ENCODE measurements at places on chromosomes 2 and 18.

GRCh38 chr2:240786355-240786841 is 33.6 kb downstream of the KIF1A start:
- no peak for DNase-seq

- no peak for DNase-seq
These were observed 320.4 kb upstream of the CRIM1 start for GRCh38 chr2:36035137-36035536.

GRCh38 chr18:37391698-37392548 is 173.7 kb downstream of the CELF4 start:
- no peak for DNase-seq

DNA sequence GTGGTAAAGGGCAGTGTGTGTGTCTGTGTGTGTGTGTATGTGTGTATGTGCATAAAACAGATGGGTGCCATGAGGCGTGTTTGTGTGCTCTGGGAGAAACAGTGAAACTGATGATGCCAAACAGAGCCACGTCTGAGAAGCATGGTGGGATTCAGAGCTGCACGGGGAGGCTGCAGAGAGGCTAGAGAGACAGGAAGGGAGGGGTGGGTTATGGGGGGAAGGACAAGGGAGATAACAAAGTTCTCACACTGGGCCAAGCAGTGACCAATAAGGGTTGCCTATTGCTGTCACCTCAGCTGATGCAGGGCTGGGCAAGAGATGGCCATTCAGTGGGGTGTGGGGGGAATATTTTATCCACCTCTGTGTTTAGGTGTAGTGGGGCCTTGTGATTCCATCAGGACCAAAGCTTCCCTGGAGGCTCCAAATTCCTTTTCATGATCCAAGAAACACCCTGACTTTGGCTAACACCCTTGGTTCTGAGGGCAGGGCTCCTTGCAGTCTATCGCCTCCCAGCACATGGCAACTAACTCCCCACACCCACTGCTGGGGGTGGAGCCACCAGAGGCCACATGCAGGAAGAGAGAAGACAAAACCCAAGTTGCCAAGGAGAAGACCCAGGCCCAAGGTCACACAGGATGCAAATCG is 54.2 kb upstream of the POMC start:
- no peak for DNase-seq

GRCh38 chr2:69226903-69227302 is 160.1 kb downstream of the GFPT1 start:
- DNase-seq, result no peak

DNA sequence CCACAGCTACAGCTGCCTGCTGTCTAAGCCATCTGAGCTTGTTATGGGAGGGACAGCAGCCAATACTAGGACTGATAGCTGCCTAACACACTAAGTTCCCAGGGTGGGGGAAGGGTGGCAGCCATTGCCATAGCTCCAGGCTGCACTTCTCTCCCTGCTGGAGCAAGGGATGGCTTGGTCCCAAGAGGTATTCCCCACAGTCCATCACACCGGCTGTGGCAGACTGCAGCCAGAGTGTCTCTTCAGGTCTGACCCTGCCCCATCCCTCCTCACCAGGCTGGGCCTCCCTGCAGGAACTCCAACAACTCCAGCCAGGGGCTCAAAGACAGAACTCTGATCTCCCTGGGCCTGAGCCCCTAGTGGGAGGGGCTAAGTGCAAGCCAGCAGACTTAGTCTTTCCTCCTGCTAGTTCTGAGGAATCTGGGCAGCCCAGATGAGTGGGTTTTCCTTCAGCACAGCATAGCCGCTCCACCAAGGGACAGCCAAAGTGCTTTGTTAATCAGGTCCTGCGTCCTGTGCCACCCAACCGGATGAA is 632.1 kb downstream of the SOCS6 start:
- no peak for DNase-seq

- DNase-seq, result no peak
These were observed 1051.3 kb upstream of the NRXN1 start for GRCh38 chr2:52083214-52083613.

DNA sequence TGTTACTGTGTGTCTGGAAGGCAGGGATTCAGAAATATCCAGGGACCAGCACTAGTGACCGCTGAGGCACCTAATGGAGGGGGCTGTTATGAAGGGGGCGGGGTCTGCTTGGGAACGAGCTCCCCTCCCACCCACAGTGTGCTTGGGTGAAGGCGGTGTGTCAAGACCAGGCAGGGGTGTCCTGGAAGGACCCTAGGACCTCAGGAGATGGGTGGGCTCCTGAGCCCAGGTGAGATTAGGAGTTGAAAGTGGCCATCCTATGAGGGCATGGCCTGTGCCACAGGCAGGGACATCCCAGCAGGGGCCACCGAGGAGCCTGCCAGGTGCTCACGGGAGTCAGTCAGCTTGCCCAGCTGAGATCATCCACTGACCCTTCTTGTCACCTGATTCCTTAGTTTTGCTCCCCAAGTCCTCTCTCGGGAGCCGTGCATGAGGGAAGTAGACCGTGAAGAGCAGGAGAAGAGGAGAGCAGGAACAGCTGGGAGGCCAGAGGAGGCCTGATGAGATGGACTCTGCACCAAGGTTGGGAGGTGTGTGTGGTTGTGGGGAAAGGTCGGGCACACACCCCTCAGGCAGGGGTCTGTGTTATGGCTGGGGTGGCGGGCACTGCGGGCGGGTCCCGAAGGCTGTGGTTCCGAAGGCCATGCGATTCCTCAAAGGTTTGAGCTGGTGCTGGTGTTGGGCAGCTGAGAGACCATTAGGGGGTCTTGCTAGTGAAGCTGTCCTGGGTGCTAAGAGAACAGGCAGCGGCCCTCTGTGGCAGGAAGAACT is 180.9 kb upstream of the HS6ST1 start:
- DNase-seq, result no peak

GRCh38 chr2:159684796-159685195 is 27.5 kb upstream of the MARCHF7 start:
- no peak for DNase-seq

GRCh38 chr2:8456151-8457091 is 225.4 kb upstream of the ID2 start:
- DNase-seq, result no peak

DNA sequence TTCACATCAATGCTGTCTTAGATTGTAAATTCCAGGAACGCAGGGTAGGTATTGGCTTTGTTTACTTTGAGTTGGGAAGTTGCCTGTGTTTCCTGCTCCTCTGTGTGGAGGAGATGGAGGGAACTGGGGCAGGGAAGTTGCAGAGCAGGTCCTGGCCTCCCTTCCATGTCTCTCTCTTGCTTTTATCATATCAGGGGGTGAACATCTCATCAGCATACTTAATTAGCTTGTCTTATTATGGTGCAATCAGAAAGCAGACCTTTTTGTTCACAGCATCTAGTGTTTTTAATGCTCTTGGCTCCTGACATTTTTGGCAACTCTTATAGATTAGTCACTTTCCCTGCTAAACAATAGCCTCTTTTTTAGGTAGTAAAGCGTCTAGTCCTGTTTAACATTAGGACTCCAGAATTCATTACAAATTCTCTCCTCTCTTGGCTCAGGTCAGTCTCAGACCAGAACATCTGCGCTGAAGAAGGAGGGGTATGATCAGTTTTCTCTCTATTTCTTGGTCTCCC is 11.5 kb upstream of the DIPK1C start:
- peak; percentile 87 for DNase-seq

DNA sequence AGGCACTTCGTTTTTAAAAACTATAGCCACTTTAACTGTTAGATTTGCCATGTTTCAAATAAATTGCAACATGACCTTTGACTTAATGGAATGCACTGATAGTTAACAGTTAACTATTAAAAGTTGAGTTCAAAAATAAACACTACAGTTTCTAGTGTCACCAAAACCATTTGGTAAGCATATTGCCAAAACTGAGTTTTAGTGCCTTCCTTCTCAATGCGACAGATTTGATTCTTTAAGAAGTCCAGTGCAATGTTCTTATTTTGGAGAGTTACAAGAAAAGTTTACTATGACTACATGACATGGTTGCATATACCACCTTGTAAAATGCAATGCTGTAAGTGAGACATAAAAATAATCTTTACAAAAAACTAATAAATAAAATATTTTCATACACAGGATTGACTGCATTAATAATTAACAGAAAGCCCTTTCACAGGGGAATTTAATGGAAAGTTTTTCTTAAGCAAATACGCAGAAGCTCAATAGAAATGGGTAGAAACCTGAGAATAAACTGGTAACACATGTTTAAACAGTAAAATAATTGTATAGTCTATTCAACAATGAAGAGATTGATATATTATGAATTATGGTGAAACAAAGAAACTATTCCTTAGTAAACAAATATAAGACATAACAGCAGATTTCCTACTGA is 53.8 kb downstream of the GRB14 start:
- DNase-seq, result no peak

DNA sequence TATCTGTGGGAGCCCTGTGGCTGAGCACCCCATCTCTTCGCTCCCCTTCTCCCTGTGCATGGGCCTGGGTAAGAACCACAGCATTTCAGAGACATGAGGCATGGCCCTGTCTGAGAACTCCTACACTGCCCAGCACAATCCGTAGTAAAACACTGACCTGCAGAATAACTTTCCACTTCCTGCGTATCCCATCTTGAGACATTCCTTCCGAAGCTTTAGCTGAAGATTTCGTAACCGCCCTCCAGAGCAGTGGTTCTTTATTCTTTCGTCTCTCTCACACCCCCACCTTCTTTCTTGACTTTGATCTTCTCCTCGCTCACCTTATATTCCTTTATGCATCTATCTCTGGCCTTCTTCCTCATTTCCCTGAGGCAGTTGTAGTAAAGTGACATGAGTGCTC is 381.1 kb downstream of the HRH4 start:
- DNase-seq, result no peak

GRCh38 chr18:58097121-58097906 is 53.3 kb downstream of the NEDD4L start:
- DNase-seq, result no peak

DNA sequence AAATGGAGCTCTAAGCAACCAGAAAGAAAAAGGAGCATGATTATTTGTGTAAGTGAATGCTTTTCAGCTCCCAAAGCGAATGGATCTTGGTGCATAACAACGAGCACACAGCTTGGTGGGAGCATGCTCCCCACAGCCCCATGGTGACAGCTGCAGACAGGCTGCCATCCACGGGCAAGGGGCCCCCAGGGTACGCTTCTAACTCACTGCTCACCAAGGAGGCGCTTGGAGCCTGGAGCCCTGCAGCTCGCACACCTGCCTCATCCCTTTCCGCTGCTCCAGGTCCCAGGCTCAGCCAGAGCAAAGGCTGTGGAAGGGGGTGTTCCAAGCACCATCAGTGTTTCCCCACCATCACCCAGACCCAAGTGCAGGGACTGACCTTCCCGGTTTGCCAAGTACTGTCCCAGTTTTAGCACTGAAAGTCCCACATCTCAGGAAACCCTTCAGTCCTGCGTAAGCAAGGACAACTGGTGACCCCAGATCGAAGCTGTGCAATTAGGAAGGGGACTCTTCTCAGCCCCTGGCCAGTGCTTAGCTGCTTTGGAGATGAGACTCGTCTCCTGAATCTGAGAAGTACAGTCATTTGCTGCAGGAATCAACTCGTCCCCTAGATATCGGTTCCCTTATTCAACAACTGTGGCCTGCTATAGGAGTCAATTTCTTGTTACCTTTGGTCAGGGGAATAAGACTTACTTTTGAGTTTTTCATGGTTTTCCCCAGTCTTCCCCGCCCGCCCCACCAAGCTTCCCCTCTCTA is 50.0 kb upstream of the ATG16L1 start:
- DNase-seq, result no peak

DNA sequence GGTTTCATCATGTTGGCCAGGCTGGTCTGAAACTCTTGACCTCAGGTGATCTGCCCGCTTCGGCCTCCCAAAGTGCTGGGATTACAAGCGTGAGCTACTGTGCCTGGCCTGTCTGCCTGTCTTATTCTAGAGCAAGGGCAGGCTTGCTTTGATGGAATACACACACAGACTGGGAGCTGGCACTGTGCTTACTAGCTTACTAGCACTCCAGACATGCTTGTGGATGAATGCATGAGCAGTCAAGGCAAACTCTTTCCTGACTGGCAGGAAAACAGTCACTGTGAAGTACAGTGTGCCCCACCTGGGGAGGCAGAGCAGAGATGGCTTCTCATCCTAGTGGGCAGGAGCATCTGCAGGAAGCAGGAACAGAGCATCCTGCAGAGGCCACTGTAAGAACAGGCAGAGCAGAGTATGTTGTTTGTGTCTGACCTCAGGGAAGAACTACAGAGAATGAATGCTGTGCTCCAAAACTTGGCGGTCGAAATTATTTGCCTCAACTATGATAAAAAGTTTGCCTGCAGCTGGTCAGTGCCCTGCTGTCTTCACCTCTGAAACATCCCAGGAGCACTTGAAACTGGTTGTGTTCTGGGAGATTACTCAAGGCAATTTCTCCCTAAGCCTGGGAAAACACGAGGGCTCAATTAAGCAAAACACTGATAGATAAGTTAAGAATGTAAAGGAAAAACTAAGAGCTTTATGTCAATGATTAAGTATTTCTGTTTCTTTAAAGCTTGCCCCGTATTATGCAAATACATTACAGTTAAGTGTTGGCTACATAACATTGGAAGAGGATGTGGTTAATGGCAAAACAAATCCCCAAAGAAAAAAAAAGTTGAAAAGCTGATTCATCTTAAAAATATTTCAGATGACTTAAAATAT is 102.4 kb downstream of the VAPA start:
- DNase-seq, result peak; percentile 64

GRCh38 chr2:131673400-131674173 is 145.9 kb downstream of the CCDC74A start:
- DNase-seq, result peak; percentile 43

GRCh38 chr18:40529478-40529877 is 1425.6 kb upstream of the PIK3C3 start:
- no peak for DNase-seq

DNA sequence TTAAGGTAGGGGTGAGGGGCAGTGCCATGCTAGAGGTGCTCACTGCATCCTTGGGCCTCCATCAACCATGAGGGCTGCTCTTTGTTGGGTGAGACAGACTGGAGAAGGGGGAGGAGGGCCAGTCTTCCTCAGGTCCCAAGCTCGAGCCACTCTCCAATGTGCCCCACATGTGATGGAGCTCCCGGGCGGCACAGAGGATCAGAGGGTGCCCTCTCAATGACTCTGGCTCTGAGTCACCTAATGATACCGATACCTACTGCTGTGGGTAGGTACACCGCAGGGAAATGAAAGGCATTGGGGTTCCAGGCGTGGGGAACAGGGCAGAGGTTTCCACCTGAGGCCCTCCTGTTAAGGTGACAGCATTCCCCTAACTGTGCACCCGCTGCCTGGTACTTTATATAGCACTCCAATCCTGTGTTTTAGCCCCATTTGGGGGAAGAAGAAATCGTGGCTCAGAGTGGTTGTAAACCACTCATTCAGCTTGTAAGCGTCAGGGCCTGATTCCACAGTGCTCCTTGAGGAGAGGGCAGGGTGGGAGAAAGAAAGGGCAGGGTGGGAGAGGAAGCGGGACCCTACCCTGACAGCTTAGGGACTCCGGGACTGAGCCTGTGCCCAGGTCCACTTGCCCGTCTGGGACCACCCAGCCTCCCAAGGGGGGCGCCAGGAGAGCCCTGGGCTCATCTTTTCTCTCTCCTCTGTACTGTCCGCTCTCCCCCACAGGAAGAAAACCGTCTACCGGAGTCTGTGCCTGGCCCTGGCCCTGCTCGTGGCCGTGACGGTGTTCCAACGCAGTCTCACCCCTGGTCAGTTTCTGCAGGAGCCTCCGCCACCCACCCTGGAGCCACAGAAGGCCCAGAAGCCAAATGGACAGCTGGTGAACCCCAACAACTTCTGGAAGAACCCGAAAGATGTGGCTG is 1.8 kb downstream of the B3GNT7 start:
- DNase-seq, result no peak

Data from muscle of back (tissue), 13 donors.